Activated CD4-positive, CD25-positive, alpha-beta regulatory T cell (primary cell): ENCODE measurements at places on chromosomes 2 and 18.

- no peak for DNase-seq
Measured at GRCh38 chr2:200221055-200221955, 85.2 kb upstream of the SPATS2L start.

DNA sequence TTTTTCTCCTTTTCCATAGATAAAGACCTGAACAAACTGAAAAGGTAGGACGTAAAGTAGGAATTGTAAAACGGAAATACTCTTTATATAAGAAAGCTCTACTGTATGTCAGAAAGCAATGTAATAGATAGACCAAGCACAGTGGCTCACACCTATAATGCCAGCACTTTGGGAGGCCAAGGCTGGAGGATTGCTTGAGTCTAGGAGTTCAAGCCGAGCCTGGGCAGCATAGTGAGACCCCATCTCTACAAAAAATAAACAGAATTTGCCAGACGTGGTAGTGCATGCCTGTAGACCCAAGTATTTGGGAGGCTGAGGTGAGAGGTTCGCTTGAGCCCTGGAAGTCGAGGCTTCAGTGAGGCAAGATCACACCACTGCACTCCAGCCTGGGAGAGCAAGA is 7.6 kb downstream of the ZNF397 start:
- DNase-seq, result no peak

- no peak for DNase-seq
Measured at GRCh38 chr18:2146754-2147153, 424.6 kb downstream of the METTL4 start.

- DNase-seq, result peak; percentile 27
Measured at GRCh38 chr18:54269893-54270844, 852 bp downstream of the POLI start.

GRCh38 chr2:159046966-159047365 is 78.5 kb downstream of the TANC1 start:
- DNase-seq, result no peak

DNA sequence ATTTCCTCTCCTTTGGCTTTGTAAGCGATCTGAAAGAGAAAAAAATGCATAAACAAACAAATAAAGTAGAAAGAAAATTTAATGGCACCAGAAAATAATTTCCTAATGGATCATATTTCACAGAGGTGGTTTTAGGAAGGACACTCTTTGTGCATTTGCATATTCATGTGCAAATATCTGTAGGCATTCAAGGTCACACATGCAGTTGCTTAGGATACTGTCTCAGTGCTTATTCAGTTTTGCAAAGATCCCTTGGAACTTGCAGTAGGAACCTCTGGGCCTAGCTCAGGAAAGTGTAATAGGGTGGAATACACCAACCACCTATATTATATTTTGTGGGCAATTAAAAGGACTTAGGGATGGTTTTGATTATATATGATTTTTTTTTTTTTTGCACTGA is 54.3 kb downstream of the NEB start:
- DNase-seq, result no peak

DNA sequence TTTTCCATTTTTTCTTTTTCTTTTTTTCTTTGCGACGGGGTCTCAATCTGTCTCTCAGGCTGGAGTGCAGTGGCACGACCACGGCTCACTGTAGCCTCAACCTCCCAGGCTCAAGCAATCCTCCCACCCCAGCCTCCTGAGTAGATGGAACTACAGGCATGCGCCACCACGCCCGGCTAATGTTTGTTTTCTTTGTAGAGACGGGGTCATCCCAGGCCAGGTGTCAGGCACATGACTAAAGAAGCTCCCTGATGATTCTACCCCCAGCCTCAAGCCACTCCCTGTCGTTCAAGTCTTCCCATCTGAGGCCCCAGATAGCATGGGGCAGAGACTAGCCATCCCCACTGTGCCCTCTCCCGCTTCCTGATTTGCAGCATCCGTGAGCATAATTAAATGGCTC is 9.8 kb upstream of the FZD5 start:
- no peak for DNase-seq

DNA sequence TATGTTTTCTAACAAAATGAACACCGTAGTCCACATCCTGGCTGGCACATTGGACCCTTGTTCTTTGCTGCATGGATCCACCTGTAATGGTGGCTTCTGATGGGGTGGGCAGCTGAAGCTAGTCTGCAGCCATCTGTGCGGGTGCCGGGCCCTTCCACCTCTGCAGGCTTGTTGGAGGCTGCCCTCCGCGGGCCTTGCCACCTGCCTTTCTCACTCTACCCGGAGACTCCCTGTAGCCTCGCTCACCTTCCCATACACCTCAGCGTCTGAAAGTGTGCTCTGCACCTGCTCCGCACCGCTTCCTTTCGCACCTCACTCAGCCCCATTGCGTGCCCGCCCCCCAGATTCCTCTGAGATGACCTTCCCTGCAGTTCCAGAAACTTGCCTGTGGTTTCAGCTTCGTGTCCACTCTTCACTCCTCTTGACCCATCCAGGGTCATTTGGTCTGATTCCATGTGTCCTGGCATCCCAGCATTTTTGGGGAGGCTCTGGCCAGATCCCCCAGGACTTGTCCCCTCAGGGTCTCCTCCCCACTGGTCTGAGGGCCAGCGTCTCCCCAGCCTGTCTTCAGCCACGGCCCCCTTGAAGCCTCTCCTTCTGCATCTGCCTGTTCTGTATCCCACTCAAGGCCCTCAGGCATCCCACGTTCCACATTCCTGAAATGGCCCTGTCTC is 18.2 kb downstream of the ATG4B start:
- no peak for DNase-seq

DNA sequence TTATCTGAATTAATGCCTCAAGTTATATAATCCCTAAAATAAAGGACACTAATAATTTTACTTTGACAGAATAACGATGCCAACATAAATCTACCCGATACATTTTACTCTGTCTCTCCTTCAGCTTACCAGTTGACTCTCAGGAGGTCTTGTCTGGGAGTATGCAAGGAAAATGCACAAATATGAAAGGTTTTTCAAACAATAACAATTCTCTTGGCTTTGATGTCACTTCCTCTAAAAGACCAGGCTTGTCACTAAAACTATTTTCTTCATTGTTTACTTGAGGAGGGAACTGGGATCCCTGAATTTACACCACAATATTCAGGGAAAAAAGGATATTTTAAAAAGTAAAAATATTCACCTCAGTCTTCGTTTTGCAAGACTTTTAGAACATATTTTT is 97.2 kb downstream of the SOS1 start:
- DNase-seq, result no peak

DNA sequence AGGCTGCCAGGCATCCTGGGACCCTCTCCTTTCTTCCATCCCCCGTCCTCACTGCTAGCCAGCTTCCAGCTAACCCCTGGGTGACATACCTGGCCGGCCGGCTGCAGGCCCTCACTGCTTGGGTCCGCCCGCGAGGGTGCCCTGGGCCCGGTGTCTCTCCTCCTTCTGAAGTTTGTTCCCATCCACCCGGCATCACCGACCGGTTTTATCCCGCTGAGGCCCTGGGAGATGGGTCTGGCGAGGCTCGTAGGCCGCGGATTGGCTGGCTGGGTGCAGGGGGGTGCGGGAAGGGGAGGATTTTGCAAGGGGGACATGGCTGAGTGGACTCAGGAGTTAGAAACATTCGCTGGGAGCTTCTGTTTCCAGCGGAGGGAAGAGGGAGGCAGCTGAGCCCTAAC is at the start of gene PAX8:
Gene PAX8 (minus strand): TSS at position 180 of the 398 bp plus-strand sequence. CDS start 527 bp downstream, outside the sequence.
- no peak for DNase-seq

DNA sequence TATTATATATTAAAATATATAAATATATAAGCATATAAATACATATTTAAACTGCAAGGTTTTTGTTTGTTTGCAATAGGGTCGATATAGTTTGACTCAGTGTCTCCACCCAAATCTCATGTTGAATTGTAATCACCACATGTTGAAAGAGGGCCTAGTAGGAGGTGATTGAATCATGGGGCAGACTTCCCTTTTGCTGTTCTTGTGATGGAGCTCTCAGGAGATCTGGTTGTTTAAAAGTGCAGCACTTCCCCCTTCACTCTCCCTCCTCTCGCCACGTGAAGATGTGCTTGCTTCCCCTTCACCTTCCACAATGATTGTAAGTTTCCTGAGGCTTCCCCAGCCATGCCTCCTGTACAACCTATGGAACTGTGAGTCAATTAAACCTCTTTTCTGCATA is 2137.3 kb upstream of the CELF4 start:
- no peak for DNase-seq

DNA sequence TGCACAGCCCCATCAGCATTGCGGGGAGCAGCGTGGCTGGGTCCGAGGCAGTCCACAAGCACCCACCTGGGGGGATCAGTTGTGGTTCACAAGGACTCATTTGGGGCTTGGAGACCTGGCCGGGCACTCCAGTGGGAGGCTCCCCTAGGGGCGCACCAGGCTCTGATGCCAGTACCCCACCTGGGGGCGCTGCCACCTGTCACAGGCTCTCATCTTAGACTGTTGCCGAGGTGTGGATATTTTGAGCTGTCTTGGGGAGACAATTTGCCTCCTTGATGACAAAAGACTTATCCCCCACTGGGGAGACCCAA is 3.0 kb downstream of the ADRA2B start:
- DNase-seq, result no peak

- DNase-seq, result no peak
Measured at GRCh38 chr2:23760736-23761135, 166.2 kb downstream of the ATAD2B start.

DNA sequence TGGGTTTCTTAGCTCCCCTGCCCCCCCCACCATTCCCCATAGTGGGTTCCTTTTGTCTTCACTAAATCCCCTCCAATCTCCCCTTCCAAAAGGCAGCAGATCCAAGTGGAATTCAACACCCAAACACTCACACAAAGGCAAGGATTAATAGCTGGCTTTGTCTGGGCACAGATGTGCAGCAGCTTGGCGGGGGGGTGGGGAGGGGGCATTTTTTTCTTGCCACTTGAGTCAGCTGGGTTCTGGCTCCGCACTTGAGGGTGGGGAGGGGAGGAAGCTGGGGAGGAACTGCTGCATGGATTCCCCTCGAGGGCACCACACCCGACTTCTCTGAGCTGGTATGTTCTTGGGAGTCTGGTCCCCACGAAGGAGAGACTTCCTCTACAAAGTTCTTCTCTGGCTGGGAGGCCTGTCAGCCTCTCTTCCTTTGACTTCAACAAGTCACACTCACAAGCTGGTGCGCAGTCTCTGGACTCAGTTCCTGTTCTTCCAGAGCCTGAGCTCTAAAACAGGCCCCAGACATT is 36.0 kb downstream of the SERTAD2 start:
- DNase-seq, result no peak

DNA sequence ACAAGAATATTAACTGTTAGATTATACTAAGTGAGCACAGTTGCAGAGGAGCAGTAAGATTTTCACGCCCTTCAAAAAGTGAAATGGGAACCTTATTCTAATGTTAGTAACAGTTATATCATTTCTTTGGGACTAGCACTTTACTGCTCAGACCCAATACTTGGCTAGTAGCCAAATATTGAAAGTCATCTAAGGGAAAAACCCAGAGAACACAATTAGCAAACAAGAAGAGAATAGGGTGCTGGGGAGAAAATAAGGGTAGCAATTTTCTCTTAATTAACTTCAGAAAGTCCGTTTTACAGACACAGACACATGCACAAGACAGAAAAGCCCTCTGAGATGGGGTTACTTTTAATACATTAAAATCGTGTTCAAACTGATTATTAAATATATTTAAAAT is 71.8 kb downstream of the ID2 start:
- no peak for DNase-seq

DNA sequence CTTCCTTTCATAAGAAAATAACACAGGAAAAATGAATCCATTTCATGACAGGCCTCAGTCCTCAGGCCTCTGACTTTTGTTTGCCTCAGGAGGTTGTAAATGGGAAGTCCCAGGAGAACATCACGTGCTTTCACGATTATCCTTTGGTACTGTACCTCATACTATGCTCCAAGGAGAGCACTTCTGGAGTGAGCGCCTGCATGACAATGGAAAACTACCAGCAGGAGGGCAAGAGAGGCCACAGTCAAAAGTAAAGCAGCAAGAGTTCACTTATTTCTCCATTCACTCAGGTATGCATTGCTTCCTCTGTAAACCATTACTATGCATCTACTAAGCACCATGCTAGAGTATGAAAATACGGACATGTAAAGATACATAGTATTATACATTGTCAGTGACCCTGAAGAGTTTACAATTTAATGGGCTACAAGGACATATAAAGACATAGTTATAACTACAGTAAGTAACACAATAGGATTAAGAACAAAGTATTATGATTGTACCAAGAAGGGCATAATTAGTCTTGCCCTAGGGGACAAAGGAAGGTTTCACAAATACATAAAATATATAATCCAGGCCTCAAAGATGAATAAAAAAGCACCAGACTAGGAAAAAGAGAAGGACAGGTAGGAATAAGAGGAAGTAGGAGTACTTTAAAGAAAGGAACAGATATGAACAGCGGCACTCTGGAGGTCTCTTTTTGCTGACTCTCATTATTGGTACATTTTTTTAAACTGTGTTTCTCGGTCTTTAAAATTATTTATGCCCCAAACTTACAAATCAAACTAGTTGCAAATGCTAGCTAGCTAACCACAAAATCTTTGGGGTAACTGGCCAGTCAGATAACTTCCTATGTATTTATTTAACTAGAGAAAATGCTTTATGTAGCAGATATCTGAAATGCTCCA is 806.7 kb downstream of the NRXN1 start:
- no peak for DNase-seq

DNA sequence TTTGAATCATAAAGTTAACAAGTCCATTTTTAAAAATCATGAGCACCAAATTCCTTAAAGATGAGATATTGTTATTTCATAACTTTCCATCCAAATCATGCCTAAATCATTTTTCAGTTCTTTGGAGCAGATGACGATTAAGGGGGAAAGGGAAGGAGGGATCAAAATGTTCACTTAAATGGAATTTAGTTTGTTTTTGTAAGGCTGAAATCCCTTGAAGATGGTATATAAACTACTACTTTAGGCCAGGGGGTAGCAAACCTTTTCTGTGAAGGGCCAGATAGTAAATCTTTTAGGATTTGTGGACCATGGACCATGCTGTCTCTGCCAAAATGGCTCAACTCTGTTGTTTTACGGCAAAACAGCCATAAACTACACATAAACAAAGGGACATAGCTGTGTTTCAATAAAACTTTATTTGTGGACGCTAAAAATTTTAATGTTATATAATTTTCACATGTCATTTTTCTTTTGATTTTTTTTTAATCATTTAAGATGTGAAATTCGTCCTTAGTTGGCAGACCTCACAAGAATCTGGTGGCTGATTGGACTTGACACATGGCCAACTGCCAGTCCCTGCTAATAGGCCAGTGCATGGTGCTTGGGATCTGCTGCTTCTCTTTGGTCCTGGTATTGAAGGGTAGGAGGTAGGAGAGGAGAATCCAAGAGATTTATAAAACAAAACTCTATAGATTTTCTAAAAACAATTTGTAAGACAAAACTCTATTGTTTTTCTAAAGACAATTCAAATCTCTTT is 52.0 kb upstream of the RTN4 start:
- no peak for DNase-seq

DNA sequence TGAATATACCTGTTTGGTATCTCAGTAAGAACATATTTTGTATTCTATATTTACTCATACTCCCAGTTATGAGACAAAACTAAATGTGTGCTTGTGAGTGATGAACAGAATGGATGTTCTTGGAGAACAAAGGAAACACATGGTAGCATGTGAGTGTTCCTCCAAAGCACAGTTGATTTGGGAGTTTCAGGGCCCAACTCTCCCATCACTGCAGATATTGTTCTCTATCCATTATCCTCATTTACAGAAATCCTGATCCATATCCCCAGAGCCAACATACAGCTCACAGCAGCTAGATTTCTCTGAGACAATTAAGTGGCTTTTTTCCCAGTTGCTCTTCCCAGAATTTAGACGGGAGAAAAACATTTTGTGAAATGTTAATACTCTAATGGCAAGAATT is 75.6 kb upstream of the MAPRE2 start:
- DNase-seq, result no peak

GRCh38 chr2:168992591-168993349 is 38.4 kb downstream of the ABCB11 start:
- no peak for DNase-seq

GRCh38 chr2:58133395-58133794 is 86.8 kb downstream of the VRK2 start:
- no peak for DNase-seq
